ENCODE measurements at places on chromosomes 3 and 15.

DNA sequence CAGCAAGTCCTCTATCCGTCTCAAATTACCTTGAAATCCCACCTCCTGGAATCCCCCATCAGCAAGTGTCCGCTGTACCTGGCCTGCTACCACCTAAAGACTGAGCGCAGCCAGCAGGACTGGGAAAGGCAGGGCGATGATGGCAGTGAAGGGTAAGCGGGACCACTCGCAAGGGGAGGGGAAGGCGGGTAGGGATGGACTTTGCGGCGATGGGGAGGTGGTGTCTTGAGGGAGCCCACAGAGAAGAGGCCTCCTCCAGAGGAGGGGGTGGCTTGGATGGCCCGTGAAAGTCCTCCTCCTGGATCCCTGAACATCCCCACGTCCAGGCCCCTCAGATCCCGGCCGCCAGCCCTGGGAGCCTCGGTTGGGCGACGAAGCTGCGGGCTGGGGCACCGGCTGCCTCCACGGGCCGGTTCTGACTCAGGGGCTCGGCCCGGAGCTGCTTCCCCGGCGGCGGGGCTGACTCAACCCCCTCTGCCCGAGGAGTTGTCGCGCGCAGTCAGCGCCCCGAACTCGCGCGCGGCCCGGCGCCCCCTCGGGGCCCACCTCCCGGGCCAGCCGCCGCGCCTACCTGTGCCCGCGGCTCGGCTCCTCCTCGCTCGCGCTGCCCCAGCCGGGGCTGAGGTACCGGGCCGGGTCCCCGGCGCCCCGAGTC is 512 bp downstream of the LARP6 start:
- no peak for DNase-seq

- no peak for DNase-seq
These were observed 213.1 kb downstream of the FOXP1 start for GRCh38 chr3:71370467-71370866.

GRCh38 chr3:179967622-179968021 is 69.1 kb downstream of the PEX5L start:
- DNase-seq: no peak

DNA sequence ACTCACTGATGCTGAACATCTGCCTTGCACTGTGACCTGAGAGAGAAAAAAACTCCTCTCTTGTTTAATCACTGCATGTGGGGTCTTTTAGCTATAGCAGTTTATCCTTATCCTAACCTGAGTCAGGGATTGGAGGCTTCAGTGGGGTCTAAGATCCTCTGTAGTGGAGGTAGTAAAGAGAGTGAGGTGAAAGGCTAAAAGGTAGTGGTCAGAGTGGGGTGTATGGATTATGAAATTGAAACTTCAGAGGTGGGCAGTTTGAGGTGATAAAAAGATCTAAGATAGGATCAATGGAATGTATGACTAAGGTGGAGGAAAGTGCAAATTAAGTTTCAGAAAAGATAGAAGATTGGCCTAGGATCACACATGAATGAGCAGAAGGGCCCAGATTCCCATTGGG is 36.5 kb downstream of the DET1 start:
- no peak for DNase-seq

- DNase-seq: no peak
These were observed 214.8 kb downstream of the LSAMP start for GRCh38 chr3:116230431-116231020.
